ENCODE measurements at places on chromosomes 2 and 18. TPM values are rescaled to one million over a fixed set of nuclear protein-coding genes. Genes with fewer than 3 reads are reported as not detected.
A peak's percentile ranks its signal among the peaks of the same experiment; 100 is the strongest.

DNA sequence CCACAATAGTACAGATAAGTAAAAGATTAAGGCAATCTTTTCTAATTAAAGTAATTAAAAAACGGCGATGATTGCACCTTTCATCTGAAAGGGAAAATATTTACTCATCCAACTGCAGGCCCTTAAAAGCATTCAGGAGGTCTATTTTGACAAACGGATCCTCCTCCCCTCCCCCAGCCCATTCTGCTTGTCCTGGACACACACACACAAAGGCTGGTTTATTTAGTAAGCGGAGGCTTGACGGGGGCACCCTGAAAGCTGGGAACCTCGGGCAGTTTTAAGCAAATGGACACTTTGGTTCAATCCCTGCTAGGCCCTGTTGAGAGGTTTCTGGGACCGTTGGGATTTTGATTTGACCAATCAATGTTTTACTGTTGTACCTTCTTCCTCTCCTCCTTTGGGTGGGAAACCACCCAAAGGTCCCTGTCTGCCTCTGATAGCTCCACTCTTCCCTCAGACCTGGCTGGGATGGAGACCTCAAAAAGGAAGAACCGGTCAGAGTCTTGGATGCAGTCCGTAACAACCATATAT lies 135.8 kb upstream of the HAAO start:
- no peak for DNase-seq

DNA sequence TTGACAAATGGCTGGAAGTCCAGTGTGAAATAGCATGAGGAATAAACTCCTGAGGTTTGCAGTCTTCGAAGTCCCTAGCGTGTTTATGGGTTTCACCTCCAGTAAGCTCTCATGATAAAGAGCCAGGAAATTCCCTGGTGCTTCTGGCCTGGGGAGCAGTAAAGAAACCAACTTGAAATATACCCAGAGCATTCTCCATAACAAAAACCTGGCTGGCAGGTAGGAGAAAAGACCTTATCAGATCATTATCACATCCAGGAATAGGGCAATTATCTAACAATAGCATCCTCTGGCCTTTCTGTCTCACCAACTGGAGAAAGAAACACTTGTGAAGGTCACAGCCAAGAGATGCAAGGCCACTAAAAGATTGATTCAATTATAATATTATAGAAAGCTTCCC lies 513.6 kb upstream of the LRRTM4 start:
- no peak for DNase-seq

DNA sequence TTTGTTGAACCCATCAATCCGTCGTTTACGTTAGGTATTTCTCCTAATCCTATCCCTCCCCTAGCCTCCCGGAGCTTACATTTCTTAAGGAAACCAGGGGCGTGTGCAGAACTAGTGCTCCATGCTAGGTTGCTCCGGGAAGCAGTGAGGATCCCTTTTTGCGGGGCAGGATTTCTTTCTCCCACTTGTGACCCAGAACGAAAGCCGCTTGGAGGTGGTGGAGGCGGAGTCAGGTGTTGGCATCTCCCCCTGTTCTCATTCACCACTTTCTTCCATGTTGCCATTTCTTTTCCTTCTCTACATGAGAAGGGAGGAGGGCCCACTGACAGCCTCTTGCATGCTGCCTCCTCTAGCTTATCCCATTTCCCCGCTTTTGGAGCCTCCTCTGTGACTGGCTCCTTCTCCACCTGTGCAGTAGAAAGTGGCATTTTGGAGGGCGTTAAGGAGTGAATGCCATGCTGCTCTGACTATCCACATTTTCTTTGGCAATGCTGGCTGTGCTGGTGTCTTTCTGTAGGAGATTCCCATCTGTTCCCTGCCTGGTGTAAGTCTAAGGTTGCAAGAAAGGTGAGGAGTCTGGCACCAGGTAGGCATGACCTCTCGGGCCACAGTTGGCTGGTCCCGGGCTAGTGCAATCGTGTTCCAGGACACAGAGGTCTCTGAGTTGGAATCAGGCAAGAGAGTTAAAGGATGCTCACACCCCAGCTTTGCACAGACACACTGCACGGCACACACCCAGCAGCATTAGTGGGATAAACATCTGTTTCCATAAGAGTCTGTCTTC lies 89.5 kb downstream of the ACKR3 start:
- no peak for DNase-seq

- no peak for DNase-seq
Measured at GRCh38 chr2:56185101-56185581, 1.4 kb downstream of the CCDC85A start.

GRCh38 chr2:23235292-23235691 lies 149.7 kb upstream of the KLHL29 start:
- DNase-seq = no peak

GRCh38 chr2:119005555-119005954 lies 63.6 kb downstream of the MARCO start:
- no peak for DNase-seq

DNA sequence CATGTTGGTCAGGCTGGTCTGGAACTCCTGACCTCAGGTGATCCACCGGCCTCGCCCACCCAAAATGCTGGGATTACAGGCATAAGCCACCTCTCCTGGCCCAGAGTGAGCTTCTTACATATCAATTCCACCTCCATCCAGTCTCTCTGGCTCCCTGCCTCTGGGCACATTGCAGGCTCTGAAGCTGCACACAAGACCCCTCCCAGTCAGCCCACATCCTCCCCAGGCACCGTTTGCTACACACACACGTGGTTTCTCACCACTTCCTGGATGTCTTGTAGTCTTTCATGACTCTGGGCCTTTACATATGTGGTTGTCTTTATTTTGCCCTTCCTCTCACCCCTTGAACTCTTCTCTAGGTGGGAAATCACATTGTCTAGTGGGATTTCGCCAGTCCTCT lies 64.0 kb upstream of the CABLES1 start:
- no peak for DNase-seq

- no peak for DNase-seq
Measured at GRCh38 chr2:134685967-134686366, 32.8 kb downstream of the TMEM163 start.

GRCh38 chr18:24628326-24628725 lies 167.9 kb downstream of the HRH4 start:
- DNase-seq = peak; percentile 12

DNA sequence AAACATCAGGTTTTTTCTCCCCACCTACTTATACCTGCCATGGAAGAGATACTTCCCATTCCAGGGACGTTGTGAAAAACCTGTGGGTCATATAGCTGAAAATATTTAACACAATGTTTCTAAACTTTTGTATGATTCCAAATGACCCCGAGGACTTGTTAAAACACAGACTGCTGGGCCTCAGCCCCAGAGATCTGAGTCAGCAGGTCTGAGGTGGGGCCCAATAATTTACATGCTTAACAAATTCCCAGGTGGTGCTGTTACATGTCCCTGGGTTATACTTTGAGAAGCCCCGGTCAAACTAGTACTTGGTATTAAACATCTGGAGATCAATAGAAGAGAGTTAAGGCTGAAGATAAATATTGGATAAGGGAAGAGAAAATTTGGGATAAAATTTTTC lies 71.4 kb upstream of the FRZB start:
- DNase-seq = no peak

GRCh38 chr2:3001615-3002560 lies 375.7 kb downstream of the EIPR1 start:
- peak; percentile 1 for DNase-seq

DNA sequence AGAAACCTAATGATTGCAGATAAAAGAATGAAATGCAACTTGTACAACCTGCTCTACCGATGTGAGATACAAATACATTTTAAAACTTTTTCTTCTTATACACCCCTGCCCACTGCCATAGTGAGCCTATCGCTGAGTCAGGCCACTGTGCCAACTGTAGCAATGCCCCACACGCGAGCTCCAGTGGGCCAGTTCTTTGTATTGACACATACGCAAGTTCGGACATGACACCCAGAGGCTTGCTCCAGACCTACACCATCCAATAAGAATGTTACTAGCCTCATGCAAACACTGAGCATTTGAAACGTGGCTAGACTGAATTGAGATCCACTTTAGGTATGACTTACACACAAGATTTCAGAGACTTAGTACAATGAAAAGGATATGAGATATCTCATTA lies 340.1 kb downstream of the ARHGAP15 start:
- no peak for DNase-seq

DNA sequence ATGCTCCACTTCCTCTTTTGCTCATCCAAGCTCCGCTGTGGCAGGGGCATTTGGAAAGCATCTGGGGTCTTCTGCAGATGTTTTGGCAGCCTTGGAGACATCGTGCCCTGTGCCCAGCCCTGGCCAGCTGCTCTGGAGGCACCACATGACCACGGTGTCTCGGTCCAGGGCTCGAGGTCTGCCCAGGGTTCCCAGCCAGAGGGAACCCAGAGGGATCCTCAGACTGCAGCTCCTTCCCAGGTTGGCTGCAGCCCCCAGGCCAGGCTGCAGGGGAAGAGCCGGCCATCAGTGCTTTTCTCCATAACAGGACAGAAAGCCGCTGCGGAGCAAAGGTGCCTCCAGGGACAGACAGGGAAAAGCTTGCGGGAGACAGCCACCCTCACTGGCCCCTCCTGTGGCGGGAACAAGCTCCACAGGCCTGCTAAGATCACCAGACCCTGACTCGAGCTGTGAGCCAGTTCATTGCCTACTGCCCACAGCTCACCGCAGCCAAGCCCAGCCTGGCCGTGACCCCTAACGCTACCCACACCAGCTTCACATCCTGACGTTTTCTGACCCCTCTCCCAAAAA lies 74.7 kb downstream of the SMAD7 start:
- peak; percentile 48 for DNase-seq

DNA sequence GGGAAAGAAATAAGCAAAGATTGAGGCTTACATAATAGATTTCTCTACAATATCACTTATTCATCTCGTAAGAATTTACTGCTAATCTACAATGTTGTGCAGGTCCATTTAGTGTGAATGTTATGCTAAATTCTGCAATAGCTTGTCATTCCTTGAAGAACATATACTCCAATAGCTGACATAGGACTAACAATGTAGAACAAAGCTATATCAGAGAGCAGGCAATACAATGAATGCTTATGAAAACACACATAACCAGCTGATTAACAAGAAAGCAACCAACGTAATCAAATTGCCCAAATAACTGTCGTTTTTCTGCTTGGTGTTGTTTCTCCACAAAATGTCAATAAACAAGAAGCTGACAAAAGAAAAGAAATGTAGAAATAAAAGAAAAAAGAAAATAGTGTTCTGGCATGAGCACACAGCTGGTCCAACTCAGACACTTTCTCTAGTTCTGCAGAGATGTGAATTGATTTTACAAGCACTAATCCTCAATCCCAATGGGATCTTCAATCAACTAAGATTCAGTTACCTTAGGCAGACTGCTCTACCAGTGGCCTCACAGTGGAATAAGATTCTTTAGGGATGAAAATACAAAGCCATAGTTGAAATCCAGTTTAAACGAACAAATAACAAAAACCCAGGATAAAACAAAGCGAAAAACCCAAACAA lies 1024.7 kb upstream of the PIK3C3 start:
- no peak for DNase-seq

- DNase-seq = no peak
Measured at GRCh38 chr2:179443180-179443579, 178.5 kb upstream of the SESTD1 start.

DNA sequence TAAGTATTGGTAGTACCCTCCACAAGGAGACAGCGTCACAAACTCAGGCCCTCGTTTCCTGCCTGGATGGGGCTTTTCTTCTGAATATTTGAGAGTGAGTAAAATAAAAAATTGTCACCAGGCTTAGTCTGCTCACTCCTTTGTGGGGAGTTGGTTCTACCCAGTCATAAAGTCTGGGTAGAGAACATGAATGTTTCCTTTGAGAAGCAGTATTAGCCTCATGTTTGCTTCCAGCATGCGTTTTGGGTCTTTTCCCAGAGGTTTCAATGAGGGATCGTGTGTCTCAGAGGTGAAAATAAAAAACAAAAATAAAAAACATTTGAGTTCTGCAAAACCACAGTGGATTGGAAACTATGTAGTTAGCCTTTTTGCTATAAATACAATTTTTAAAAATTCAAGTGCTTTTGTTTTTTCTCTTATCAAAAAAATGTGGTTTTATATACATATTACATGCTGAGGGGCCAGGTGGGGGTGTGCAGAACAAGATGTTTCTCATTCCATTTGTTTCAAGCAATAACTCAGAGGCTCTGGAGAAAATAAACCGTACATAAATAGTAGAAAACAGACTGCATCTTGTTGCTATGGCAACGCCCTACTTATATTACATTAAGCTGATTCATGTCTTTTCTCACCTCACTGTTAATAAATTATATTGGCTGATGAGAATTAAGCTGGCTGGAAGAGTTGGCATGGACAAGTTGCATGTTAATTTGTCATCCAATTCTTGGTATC lies 225.4 kb upstream of the FBXO11 start:
- DNase-seq = peak; percentile 92

- DNase-seq = no peak
Measured at GRCh38 chr18:79832169-79832568, 34.4 kb downstream of the KCNG2 start.

SPDYA gene
- total RNA-seq = 1.3 TPM

CAPN14 gene
- total RNA-seq = under 0.01 TPM

GTF2A1L gene
- 4.7 TPM for total RNA-seq

IGFBP5 gene
- total RNA-seq = 754 TPM

COLEC12 gene
- total RNA-seq = 3.9 TPM

IL1R2 gene
- total RNA-seq = 0.32 TPM

MTCL1 gene
- 80.5 TPM for total RNA-seq

CCL20 gene
- total RNA-seq = 0.43 TPM

IL36B gene
- total RNA-seq = not detected

C2orf92 gene
- total RNA-seq = 2.6 TPM

All from fibroblast of villous mesenchyme (primary cell).